CMK (cell line): ENCODE measurements at places on chromosomes 11 and 22.

DNA sequence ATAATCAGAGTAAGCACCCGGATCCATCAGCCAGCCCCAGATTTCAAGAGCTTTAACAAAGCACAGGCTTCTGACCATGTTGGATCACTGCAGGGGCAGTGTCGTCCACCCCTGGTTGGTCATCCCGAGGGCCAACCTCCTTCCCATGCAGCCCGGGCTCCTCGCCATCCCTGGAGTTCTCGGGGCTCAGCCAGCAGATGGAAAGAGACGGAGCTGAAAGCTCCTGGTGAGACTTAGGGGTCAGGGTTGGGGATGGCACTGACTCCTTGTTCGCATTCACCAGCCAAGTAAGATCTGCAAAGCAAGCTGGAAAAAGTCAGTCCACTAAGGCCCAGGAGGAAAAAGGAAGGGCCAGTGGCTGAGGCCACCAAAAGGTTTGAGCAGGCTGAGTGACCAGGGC is 888.9 kb downstream of the BRD1 start:
- no peak for DNase-seq

GRCh38 chr11:86592659-86593451 is 79.6 kb downstream of the ME3 start:
- DNase-seq = peak; percentile 70

DNA sequence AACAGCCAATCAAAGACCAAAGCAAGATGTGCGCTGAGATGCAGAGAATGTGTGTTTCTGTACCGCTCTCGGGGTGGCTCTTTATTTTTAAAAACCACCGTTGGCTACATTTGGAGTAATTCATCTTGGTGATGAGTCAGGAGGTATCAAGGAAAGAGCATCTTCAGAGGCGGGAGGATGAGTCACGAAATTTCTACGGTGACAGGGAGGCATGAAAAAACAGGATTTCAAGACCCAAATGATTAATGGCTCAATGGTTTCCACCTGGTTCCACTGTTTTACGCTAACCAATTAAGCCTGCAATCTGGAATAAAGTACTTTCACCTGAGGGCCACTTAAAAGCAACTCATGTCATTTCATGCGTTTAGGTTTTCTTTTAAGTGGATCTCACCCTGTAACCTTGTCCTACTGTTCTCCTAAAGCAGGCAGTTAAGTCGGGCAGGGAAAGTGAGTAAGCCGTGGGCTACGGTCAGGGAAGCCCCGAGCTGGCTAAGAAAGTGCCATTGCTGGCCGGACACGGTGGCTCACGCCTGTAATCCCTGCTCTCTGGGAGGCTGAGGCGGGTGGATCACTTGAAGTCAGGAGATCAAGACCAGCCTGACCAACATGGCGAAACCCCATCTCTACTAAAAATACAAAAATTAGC is 74.6 kb downstream of the CELSR1 start:
- no peak for DNase-seq

GRCh38 chr11:8097926-8098325 is 16.9 kb downstream of the TUB start:
- DNase-seq = no peak

DNA sequence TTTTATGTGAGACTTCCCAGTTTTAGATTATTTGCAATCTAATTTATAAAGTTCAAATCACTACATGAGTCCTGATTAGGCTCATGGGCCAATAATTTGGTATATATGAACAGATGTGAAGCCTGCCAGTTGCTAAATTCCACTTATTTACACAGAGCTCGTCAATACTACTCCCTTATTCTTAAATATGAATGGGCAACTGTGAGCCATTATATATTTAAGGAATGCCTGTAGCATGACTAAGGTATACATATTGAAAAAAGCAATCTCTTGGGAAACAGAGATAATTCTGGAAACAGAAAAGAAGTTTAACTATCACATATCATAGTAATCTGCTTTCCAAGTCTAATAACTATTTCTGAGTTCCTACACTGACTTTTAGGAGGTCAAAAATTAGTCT is 27.0 kb downstream of the RBMXL2 start:
- no peak for DNase-seq

- no peak for DNase-seq
Measured at GRCh38 chr11:74641289-74641688, 48.9 kb downstream of the POLD3 start.

GRCh38 chr11:128718064-128718463 is 24.2 kb downstream of the FLI1 start:
- no peak for DNase-seq

- DNase-seq = peak; percentile 27
Measured at GRCh38 chr11:123742031-123742723, 717 bp upstream of the ZNF202 start.

DNA sequence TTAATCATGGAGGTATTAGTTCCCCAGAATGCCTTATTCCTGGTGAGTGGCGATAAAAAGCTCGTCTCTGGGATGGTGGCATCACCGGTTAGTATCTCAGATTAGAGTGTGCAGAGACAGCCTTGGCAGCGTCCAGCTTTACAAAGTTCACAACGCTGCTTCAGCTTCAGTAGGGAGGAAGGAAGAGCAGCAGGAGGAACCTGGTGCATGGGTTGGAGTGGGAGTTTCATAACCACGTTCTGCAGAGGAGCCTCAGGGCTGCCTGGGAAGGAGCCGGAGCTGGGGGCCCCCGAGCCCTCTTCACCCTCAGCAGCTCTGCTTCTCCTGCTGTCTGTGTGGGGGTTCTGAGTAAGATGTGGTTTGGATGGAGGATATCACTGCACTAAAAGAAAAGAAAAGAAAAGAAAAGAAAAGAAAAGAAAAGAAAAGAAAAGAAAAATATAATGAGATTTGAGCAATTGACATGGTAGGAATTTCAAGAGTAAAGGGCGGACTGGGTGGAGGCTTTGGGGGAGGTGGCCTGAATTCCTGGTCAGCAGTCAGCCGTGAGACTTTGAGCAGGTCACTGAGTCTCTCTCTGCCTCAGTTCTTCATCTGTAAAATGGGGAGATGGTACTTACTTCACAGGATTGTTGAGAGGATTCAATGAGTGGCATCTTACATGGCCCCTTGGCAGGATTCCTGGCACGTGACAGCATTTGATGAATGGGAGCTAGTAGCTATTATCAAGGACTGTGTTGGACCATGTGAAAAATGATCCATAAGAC is 6.5 kb downstream of the ASPHD2 start:
- no peak for DNase-seq

DNA sequence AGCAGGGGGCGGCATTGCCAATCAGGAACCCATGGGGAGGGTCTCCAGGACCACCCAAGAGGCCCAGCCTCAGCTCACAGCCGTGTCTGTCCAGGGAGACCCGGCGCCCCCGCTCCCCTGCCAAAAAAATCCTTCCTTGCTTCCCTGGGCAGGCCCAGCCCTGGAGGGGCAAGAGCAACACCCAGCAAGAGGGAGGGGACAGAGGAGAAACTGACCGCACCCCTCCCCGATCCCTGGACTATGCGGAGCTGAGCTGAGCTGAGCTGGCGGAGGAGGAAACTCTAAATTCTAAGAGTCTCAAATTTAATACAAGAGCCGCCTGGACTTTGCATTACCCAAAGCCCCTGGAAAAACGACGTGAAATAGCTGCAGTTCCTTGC is 52.0 kb upstream of the SHISAL1 start:
- no peak for DNase-seq

- no peak for DNase-seq
Measured at GRCh38 chr11:84264066-84264465, 977.9 kb upstream of the CCDC90B start.

GRCh38 chr11:69540118-69541000 is 58.9 kb downstream of the LINC01488 start:
- DNase-seq = no peak

DNA sequence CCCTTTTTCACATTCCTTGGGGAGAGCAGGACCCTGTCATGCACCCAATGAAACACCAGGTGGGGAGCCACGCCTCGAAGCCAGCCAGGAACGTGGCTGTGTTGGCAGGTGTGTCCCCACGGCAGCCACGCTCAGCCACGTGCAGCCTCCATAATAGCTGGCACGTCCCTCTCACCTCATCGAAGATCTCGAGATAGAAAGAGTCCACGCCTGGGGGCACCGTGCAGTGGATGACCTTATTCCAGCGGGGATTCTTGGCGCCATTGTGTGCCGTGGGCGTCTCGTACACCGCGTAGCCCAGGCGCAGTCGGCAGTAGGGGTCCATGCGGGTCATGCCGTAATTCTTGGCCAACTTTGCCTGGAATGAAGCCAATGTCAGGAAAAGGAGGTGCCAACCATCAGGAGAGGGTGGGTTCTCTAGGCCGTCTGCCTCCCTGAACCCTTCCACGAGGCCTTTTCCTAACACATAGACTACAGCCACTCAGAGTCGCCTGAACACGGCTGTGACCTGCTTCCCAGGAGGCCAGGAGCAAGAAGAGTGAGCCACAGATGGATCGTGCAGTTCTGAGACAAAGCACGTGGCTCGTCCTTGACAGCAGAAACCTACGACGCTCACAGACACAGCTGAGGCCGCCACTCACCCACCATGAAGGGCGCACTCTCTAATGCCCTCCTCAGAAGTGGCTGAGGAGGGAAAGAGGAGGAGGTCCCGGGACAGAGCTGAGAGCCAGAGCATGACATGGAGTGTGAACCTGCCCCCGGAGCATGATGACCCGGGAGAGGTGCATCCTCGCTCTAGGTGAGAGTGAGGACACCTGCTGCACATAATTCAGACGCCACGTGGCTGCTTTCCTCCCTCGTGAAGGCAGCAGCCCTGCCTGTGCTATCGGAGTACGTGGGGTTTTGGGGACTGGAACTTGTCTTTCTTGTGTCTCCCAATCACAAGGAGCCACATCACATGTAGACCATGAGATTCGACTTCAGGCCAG is 19.1 kb downstream of the TOLLIP start:
- DNase-seq = no peak

GRCh38 chr11:74839446-74839845 is 90.8 kb downstream of the RNF169 start:
- DNase-seq = no peak

- no peak for DNase-seq
Measured at GRCh38 chr22:43823353-43823908, 11.3 kb upstream of the EFCAB6 start.

- no peak for DNase-seq
Measured at GRCh38 chr11:15940462-15941205, 415.7 kb downstream of the SOX6 start.

- no peak for DNase-seq
Measured at GRCh38 chr11:102408339-102408738, 44.2 kb downstream of the TMEM123 start.

DNA sequence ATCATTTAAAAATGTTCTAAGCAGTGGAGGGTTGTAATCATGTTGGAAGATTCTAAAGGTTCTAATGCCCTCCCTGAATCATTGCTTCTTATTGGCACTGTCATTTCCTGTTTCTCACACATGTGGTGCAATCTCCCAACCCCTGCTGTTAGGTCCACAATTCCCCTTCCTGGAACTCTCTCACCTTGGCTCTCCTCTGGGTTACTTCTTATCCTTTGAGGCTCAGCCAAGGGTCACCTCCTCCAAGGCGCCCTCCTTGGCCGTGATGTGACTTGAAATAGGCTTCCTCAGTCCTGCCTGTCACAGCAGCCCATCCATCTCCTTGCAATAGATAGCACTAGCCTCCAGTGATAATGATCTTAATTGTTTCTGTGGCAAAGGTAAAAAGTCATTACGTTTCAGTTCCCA is 149.8 kb downstream of the TTC17 start:
- no peak for DNase-seq

- DNase-seq = peak; percentile 50
Measured at GRCh38 chr22:41229730-41230400, 10.9 kb downstream of the CHADL start.

GRCh38 chr11:61697078-61697502 is 16.9 kb downstream of the DAGLA start:
- no peak for DNase-seq

GRCh38 chr11:19849947-19850593 is 137.4 kb downstream of the NAV2 start:
- DNase-seq = no peak

DNA sequence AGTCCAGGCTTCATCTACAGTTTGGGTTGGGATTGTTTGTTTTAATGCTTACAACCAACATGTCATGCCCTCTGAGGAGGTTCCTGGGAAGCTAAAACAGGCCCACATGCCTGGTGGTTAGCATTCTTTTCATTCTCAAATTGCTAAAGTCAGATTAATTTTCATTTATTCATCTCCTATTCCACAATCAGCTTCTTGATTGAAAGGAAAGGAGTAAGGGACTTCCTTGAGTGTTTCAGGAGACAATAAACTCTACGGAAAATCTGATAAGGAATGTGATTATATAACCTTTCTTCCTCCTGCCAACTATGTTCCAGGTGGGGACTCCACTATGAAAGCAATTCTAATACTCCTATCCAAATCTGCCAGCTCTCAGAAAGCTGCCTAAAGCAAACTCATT is 30.8 kb downstream of the MRTFA start:
- no peak for DNase-seq

DNA sequence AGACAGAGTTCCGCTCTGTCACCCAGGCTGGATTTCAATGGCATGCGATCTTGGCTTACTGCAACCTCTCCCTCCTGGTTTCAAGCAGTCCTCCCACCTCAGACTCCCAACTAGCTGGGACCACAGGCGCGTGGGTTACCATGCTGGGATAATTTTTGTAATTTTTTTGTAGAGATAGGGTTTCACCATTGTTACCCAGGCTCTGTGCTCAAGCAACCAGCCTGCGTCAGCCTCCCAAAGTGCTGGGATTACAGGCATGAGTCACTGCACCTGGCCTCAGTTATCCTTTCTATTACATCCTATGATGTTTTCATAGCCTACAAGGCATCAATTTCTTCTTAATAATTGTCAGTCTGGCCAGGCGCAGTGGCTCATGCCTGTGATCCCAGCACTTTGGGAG is 36.5 kb downstream of the LRRC74B start:
- DNase-seq = no peak

- no peak for DNase-seq
Measured at GRCh38 chr11:63017306-63017974, 1.8 kb upstream of the SLC22A8 start.
